ENCODE measurements at places on chromosomes 4 and X.

DNA sequence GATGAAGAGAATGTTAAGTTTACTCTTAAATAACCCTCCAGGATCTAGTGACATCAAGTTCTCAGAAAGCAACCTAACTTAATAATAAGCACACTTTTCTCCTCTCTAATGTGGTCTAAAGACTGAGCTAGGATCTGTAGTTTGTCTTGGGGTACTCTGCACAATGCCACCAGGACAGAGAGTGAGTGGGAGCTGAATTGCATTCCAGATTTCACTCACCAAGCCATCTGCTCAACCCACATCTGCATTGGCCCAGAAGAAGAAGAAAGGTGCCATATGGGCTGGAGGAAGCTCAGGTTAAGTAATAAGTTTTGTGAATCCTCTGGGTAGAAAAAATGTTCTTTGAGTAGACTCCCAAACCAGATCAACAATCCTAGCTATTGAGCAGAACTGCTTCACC is 384.6 kb downstream of the PPP3CA start:
- DNase-seq, result no peak

DNA sequence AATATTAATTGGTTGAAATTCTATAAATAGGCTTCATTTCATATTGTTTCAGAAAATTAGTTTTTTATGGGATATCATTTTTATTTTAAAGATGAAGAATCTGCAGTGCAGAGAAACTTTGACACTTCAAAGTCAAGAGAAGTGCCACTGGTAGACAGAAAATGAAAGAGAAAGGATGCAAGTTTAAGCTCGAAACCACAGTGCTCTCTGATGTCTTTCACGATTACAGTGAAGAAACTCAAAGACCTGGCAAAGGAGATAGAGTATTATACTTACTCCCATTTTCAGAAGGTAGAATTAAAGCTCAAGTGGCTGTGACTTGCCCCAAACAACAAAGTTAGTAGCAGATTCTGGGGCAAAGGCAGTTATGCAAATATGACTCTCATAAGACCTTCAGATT is 745.4 kb downstream of the TECRL start:
- no peak for DNase-seq

GRCh38 chr4:156969911-156970310 is 1.7 kb downstream of the PDGFC start:
- no peak for DNase-seq

GRCh38 chrX:153886915-153887314 is 942 bp upstream of the L1CAM start:
- no peak for DNase-seq

GRCh38 chrX:111875881-111876280 is at the start of gene TRPC5OS:
Gene TRPC5OS, plus strand, starts transcription at chrX:111876181. Its CDS starts 25,669 bp downstream, at chrX:111901850.
- DNase-seq, result no peak

GRCh38 chr4:156390599-156391324 is 437.1 kb upstream of the CTSO start:
- no peak for DNase-seq

GRCh38 chr4:184534511-184535391 is 60.4 kb upstream of the IRF2 start:
- DNase-seq, result no peak

- DNase-seq, result no peak
These were observed 7.4 kb upstream of the NFKB1 start for GRCh38 chr4:102493794-102494193.

DNA sequence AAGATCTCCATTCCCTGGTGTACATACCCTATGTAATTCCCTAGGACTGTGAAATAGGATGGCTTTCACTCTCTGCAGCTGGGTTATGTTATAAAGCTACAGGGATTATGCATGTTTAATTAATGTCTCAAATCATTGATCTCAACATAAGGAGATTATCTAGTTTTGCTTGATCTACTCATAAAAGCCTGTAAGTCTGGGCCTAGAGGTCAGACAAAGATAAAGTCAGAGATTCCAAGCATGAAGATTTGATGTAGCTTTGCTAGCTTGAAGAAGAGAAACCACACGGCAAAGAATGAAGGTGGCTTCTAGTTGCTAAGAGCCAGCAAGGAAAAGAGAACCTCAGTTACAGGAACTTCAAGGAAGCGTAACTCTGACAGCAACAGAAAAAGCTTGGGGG is 456.9 kb downstream of the CCSER1 start:
- DNase-seq, result no peak

GRCh38 chr4:156188596-156188995 is 234.9 kb upstream of the CTSO start:
- DNase-seq, result no peak

- DNase-seq, result no peak
These were observed 46.1 kb upstream of the FAM9C start for GRCh38 chrX:13090339-13091110.

GRCh38 chrX:69024931-69025330 is 140.3 kb downstream of the PJA1 start:
- DNase-seq, result no peak

DNA sequence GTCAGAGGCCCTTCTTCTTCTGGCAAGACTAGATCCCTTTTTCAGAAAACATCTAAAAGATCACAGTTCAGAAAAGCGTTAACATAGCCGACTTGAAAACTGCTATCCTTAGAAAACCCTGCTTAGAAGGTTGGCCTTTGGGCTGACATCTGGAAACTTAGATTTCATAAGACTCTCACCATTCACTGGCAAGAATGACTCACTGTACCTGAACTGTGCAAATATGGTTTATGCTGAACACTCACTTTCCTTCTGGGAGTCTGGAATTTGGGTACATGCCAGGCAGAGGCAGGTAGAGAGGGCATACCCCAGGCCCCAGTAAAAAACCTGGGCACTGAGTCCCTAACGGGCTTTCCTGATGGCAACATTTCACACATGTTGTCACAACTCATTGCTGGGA is 88.8 kb upstream of the GPC3 start:
- no peak for DNase-seq

DNA sequence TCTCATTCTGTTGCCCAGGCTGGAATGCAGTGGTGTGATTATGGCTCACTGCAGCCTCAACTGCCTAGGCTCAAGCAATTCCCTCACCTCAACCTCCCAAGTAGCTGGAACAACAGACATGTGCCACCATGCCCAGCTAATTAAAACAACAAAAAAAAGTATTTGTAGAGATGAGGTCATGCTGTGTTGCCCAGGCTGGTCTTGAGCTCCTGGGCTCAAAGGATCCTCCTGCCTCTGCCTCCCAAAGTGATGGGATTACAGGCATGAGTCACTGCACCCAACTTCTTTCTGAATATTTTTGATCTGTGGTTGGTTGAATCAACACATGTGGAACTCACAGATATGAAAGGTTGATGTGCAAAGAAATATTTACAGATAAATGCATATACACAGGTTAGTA is 18.5 kb upstream of the SEPTIN11 start:
- DNase-seq, result no peak

- no peak for DNase-seq
These were observed 155.9 kb downstream of the AASDH start for GRCh38 chr4:56231410-56231809.

- no peak for DNase-seq
These were observed 343.9 kb downstream of the UNC5C start for GRCh38 chr4:95204873-95205272.

GRCh38 chr4:75514949-75515612 is 808 bp downstream of the THAP6 start:
- DNase-seq, result no peak

DNA sequence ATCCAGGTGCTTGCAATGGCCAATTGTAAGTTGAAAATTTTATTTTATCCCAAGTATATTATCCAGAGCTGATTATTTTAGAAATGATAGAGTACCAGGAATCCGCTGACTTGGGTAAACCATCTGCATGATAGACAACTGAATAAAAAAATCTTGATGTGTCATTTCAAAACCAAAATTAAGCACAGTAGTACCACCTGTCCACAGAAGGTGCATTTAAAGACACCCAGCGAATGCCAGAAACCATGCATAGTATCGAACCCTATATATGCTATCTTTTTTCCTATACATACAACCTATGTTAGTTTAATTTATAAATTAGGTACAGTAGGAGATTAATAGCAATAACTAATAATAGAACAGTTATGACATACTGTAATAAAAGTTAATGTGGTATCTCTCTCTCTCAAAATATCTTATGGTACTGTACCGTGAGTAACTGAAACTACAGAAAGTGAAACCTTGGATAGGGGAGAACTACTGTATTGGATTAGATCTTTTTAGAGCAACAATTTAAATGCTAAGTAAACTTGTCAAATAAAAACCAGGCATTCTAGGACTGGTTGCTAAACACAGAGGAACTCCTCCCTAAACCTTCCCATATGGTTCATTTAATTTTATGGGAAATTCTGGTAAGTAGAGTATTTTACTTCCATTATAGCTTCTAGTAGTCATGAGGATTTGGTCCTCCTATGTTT is 6.2 kb downstream of the NEIL3 start:
- DNase-seq, result no peak

DNA sequence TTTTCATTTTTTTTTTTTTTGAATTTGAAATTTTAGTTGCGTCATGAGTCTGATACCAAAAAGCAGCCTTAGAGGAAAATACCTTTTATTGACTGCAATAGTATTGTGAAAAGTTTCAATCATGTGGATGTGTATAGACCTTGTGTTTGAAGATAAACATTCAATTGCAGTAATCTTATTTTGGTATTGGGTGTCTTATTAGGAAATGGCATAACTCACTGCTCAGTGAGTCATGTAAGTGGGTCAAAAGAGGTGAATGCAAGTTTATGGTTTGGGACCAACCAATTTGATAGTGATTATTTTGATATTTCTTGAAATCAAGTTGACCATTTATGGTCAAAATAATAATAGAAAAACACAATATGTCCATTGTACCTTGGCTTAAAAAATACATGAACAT is 627.8 kb upstream of the SLIT2 start:
- no peak for DNase-seq

DNA sequence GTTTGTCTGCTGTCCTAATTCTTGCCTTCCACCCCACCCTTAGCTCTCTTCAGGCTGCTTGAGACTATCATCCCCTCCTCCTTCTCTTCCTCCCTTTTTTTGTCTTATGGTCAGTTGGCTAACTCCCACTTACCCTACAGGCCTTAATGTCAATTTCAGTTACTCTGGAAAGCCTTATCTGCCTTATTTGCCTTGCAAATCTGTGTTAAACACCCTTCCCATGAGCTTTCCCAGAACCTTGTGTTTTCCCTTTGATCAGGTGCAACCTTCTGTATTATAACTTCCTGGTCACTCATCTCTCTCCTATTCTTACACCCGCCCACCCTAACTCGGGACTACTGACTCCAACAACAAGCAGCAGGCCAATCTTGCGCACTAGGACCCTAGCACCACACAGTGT is 74.8 kb downstream of the COX18 start:
- no peak for DNase-seq

GRCh38 chr4:174627473-174627872 is 105.2 kb upstream of the HPGD start:
- DNase-seq, result no peak

DNA sequence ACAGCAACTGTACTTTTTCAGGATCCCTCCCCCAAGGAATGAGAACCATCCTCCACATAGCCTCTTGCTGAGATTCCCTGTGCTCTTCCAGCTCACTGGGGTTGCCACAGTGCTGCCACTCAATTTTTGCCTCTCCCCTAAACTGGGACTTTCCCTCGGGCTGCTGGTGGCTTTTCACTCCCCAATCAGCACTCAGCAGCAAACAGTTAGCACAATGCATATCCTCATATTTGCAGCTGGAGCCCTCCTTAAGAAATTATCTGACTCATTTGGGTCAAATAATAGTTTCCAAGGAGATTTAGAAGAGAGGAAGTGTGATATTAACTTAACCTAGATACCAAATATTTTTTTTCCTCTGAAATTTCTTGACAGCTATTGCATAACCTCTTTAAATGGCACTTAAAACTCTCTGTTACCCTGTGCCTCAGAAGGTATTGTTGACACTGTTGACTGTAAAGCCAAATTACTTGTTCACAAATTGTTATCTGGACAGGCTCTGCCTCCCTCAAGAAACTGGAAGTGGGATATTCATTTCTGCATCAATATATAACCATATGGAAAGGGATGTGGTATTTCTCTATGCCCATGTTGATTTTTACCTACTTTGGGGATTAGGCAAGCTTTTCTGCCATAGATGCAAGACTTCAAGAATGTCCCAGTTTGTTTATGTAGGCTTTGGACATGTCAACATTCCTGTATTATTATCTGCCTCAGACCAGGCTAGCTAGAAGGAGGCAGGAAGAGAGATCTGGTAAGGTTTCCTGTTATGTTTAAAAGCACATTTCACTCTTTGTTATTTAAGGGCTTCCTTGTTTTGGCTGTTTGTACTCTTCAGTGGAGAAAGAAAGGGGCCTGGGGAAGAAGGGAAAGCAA is 58.0 kb downstream of the SEPTIN11 start:
- DNase-seq, result peak; percentile 5

- DNase-seq, result no peak
These were observed 3.2 kb downstream of the EFNB1 start for GRCh38 chrX:68832101-68832416.

- DNase-seq, result no peak
These were observed 345.4 kb downstream of the CFAP299 start for GRCh38 chr4:80680934-80681333.

DNA sequence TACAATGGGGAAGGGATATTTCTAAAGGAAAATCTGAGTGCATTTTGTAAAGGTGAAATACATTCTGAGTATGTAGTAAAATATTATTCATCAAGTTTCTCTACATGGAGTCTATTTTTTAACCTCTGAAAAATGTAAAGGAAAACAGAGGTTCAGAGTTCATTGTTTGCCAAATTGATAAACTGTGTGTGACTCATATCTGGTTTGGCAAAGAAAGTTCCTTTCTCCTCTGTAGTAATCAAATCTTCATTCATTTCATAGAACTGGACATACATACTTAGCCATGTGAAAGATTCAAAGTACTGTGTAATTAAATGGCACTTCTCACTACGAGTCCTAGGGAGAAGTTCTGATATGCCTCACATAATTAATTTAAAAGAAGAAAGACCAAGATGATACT is 61.6 kb downstream of the HPGD start:
- no peak for DNase-seq

DNA sequence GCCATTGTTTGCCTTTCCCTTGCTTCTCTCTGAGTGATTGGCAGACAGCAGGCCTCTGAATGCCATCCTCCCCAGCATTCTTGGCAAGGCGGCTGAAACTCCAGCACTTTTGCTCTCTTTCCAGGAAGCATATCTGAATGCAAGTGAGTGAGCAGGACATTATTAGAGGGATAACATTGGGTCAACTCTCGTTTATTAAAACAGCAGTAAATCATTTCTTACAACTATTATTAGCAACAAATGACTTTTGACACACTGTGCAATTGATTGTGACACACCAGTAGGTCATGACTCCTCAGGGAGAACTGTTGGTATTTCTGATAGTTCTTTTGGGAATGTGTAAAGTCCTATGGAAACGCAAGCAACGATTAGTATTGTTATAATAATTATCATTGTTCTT is 103.8 kb downstream of the EFNB1 start:
- no peak for DNase-seq

- no peak for DNase-seq
These were observed 6.9 kb upstream of the CLOCK start for GRCh38 chr4:55553441-55554201.

GRCh38 chrX:21728276-21728968 is 29.5 kb downstream of the SMPX start:
- DNase-seq, result no peak

- DNase-seq, result no peak
These were observed 17.6 kb downstream of the TRIM61 start for GRCh38 chr4:164959896-164960295.
